ENCODE measurements at places on chromosomes 12 and 14.

DNA sequence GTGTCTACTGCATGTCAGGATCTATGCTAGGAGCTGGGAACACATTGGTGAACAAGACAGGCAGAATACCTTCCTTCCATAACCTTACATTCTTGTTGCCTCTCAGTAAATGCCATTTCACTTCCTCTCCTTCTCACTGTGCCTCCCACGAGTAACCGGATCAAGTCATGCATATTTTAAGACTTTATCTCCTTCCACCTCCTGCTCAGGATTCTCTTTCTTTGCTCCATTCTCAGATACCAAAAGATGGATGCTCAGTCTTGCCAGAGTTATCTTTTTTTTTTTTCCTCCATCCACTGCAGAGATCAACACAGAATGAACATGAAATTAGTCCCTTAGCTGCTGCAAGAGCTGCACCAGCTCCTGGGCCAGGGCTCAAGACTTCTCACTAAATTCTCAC, 20.0 kb upstream of the APPL2 start:
- DNase-seq: no peak

DNA sequence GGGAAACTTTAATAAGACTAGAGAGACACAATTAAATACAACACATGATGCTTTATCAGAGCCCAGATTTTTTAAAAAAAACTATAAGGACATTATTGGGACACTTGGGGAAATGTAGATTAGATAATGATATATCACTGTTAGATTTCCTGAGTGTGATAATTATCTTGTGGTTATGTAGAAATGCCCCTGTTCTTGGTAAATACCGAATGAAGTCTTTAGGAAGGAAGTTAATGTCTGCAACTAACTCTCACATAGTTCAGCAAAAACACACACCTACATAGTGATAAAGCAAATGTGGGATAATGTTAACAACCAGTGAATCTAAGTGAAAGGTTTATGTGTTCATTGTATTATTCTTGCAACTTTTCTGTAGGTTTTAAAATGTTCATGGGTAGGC, 14.6 kb upstream of the CACNB3 start:
- no peak for DNase-seq

- DNase-seq: no peak
Measured at GRCh38 chr14:37707716-37708115, 112.3 kb downstream of the TTC6 start.

GRCh38 chr14:99837822-99838221, 44.6 kb downstream of the EML1 start:
- DNase-seq: no peak

DNA sequence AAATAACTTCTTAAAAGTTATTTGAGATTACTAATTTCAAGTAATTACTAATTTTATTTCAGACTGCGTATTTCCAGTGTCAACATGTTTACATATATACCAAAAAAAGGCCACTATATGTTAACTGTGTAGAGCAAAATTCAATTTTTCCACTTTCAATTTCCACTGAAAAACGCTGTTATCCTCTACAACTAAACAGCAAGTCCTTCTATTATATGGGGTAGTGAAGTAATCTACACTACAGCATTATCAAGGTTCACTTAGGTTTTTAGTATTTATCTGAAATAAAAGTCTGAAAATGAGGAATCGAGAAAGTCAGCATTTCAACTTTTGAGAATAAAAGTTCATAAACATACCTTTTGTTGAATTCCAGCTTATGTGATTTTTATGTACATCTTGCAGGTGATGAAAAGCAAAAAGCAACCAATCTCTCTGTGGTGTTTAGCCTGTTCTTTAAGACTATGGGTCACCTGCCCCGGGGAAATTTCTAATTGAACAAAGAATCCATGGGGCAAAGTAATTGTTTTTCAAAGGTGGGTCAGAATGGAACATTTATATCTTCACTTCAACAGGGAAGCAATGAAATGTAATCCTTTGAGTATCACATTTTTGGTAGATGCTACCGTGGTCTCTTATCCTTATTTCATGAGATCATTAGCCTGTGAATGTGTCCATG, 3.3 kb downstream of the BTG1 start:
- DNase-seq: no peak
